ENCODE measurements at places on chromosomes 5 and 9. TPM values are rescaled to one million over a fixed set of nuclear protein-coding genes. Genes with fewer than 3 reads are reported as not detected.
A peak's percentile ranks its signal among the peaks of the same experiment; 100 is the strongest.

DNA sequence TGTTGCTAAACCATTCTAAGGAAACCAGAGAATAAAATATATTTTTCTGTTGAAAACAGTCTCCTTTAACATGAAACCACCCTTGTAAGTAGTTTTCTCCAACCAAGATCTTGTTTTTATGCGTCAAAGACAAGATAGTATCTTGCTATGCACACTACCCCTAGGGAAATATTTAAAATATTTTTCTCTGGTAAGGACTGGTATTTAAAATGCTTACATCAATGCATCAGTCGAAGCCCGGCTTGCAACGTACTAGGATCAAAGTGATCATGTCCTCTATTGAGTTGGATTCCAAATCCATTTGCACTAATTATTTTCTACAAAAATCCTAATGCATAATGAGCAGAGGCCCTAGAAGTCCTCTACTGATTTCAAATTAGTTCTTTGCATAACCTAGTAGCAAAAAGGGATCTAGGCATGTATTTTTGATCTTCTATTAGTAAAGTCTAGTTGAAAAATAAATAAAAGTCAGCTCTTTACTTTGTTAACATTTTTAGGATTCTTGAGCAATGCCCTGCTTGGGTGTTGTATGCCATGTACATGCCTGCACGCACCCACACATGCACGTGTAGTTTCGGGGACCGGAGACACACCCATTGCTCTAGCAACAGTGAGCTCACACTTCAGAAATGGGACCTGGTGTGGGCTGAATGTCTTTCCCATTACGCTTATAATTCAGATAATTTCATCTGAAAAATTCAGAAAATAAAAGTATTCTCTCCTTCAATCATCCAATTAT is 165.0 kb upstream of the GPR151 start:
- H3K4me3 ChIP-seq: no peak overlapping the region
- peaks cover 2% of the 10 kb centered on the region for H3K4me1 ChIP-seq
- DNase-seq: no peak
- peaks cover 2% of the 10 kb centered on the region for H3K36me3 ChIP-seq

The TRPM3 gene
- polyA plus RNA-seq: 0.13 TPM

DNA sequence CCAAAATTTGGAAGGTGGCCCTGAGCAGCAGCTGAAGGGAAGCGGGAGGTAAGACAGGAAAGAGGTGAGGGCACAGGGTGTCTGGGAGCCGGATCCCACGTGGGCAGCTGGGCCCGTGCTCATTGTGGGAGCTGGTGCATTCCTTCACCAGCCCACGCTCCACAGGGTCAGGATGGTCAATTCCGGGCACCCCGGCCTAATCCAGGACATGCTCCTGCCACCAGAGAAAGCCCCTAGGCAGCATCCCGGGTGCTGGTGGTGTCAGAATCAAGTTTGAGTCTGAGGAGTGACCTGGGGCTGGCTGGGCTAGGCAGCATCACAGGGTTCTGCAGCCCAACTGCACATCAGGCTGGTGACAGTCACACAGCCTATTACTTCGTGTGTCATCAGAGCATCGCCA is 7.1 kb upstream of the PDCD6 start:
- H3K27ac ChIP-seq: no peak overlapping the region
- no peaks in the 10 kb centered on the region for H3K36me3 ChIP-seq
- H3K4me1 ChIP-seq: no peaks in the 10 kb centered on the region
- H3K27me3 ChIP-seq: no peaks in the 10 kb centered on the region

The TRAF1 gene
- polyA plus RNA-seq: 10.5 TPM

- H3K4me3 ChIP-seq: peak overlapping the region; percentile 55
- peaks cover 6% of the 10 kb centered on the region for H3K4me1 ChIP-seq
- H3K27me3 ChIP-seq: no peaks in the 10 kb centered on the region
These were observed 849 bp upstream of the MGAT1 start for GRCh38 chr5:180803181-180804128.

DNA sequence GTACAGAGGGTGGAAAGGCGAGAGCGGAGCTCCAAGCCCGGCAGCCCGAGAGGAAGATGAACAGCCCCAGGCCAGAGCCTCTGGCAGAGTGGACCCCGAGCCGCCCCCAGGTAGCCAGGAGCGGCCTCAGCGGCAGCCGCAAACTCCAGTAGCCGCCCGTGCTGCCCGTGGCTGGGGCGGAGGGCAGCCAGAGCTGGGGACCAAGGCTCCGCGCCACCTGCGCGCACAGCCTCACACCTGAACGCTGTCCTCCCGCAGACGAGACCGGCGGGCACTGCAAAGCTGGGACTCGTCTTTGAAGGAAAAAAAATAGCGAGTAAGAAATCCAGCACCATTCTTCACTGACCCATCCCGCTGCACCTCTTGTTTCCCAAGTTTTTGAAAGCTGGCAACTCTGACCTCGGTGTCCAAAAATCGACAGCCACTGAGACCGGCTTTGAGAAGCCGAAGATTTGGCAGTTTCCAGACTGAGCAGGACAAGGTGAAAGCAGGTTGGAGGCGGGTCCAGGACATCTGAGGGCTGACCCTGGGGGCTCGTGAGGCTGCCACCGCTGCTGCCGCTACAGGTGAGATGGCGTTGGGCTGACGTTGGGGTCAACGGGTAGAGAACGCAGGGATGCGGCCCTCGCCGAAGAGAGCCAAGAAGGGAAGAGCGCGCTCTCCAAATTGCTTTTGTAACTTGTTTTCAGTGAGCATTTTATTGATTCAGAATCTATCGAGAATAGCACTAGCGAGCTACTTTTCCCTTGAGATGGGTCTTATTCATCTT is at the start of gene PTGER4:
TSS of gene PTGER4 (plus strand) at position 3 of the 769 bp plus-strand sequence. CDS start 1,079 bp downstream, outside the sequence.
- DNase-seq: peak; percentile 62
- H3K27me3 ChIP-seq: no peaks in the 10 kb centered on the region
- peak within 1 kb of the TSS; percentile 85 for H3K27ac ChIP-seq
- peak within 1 kb of the TSS; percentile 93 for H3K4me3 ChIP-seq
- H3K36me3 ChIP-seq: no peaks in the 10 kb centered on the region

The ARHGEF37 gene
- polyA plus RNA-seq: 8.8 TPM

The SOX30 gene
- polyA plus RNA-seq: not detected

DNA sequence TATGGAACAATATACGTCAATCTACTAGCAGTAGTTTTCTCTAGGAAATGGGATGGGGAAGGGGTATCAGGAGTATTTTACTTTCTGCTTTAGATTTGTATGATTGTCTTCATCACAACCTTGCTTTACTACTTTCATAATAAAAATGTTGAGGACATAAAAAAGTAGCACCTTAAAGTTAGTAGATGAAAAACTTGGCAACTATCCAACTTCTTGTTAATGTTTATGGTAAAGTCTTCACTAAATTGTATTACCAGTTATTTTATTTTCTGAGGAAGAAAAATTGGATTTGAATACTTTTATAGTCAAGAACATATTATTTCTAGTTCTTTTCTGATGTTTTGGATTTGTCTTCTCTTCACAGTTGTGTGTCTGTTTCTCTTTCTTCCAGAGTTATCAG is 372.1 kb downstream of the ARRDC3 start:
- no peak overlapping the region for H3K4me3 ChIP-seq
- H3K4me1 ChIP-seq: no peaks in the 10 kb centered on the region
- no peaks in the 10 kb centered on the region for H3K36me3 ChIP-seq

DNA sequence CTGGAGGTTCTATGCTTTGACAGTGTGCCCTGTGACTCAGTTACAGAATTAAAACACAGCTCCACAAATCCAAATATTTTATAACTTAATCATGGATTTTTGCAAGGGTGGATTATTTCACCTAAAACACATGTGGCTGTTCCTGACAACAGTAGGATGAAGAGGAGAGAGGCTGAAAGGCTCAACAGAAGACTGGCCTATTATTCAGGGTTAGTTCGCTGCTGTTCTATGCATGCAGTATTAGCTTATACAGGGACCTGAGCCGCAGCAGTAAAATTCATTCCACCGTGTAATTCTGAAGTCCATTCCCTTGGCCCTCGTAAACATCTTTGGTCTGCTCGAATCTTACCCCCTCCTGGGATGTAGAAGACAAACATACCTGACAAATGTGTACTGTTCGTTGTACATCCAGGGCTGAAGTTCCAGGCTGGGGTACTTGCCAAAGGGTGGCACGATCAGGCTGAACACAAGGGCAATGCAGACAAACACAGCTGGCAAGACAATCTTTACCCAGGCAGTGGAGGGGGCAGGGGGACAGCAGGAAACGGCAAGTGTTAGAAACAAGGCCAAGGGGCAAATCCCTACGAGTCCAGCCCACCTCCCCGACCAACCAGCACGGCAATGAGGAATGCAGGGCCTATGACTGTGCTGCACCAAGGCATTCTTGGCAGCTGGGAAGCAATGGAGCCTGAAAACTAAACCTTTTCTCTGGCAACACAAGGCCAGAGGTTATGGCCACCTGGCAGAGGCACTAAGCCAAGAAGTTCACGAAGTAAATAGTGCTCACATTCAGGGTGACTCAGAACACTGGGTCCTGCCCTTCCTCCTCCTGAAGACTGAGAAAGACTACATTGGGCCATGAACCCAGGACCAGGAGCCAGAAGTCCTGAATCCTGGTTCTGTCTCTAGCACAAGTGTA is 46.8 kb downstream of the NIPSNAP3B start:
- no peaks in the 10 kb centered on the region for H3K4me1 ChIP-seq
- DNase-seq: no peak

DNA sequence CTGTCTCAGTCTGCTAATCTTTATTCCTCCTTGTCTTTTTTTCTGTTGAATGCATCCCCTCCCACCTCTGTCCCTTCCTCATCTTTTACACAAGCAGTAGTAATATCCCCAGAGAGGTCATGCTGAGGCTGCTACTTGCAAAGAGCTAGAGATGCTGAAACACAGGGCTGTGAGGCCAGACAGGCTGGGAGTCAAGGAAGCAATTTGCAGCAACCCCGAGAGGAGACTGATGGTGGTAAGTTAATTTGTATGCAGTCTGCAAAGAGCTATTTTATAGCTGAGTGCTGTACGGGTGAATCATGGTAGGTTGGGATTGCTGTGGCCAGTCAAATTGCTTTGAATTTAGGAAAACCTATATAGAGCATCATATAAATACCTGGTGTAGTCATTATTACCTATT is 90.2 kb upstream of the SLC24A2 start:
- H3K27me3 ChIP-seq: peaks cover 2% of the 10 kb centered on the region
- no peaks in the 10 kb centered on the region for H3K4me1 ChIP-seq
- no peak overlapping the region for H3K4me3 ChIP-seq
- no peak overlapping the region for H3K27ac ChIP-seq
- H3K36me3 ChIP-seq: no peaks in the 10 kb centered on the region

The TAF11L10 gene
- polyA plus RNA-seq: not detected

- H3K4me3 ChIP-seq: no peak overlapping the region
- H3K27me3 ChIP-seq: no peaks in the 10 kb centered on the region
- no peak for DNase-seq
- no peak overlapping the region for H3K27ac ChIP-seq
- H3K4me1 ChIP-seq: no peaks in the 10 kb centered on the region
These were observed 82.2 kb downstream of the PRELID2 start for GRCh38 chr5:145752947-145753346.

DNA sequence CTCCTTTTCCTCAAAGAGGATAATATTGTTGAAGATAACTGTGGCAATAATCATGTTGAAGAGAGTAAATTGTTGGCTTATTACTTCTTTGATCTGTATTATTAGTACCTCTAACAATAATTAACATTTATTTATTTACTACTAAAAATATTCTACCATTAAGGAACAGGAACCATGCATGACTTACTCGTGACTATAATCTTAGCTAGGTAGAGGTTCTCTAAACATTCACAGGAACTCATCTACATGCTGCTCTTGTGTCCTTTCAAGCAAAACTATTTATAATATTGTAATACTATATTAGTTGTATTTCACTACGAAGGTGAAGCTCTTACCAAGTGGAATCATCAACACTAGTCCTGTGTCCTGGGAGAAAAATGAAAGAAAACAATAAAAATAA is 3.1 kb downstream of the SOX30 start:
- no peak overlapping the region for H3K4me3 ChIP-seq
- DNase-seq: no peak
- no peak overlapping the region for H3K27ac ChIP-seq
- H3K4me1 ChIP-seq: no peaks in the 10 kb centered on the region

GRCh38 chr9:76255781-76256455 is 138.3 kb downstream of the RFK start:
- peak overlapping the region; percentile 34 for H3K4me3 ChIP-seq
- H3K4me1 ChIP-seq: peaks cover 6% of the 10 kb centered on the region
- no peaks in the 10 kb centered on the region for H3K27me3 ChIP-seq
- H3K36me3 ChIP-seq: no peaks in the 10 kb centered on the region
- peak overlapping the region; percentile 95 for H3K27ac ChIP-seq
- no peak for DNase-seq

DNA sequence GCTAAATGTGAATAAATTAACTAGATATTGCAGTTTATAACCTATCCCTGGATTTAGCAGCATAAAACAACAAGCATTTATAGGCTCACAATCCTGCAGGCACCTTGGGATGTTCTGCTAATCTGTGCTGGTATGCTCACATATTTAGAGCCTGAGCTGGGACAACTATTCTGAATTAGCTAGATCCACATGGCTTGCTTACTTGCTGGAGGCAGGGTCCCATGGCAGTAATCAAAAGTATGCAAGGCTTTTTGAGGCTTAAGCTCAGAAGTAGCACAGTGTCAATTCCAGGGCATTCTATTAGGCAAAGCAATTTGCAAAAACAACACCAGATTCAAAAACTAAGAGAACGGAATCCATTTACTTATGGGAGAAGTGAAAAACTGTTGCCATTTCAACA is 745.0 kb upstream of the ACO1 start:
- no peaks in the 10 kb centered on the region for H3K27me3 ChIP-seq
- no peak for DNase-seq
- no peak overlapping the region for H3K4me3 ChIP-seq
- no peaks in the 10 kb centered on the region for H3K4me1 ChIP-seq

- H3K36me3 ChIP-seq: peaks cover 2% of the 10 kb centered on the region
- no peaks in the 10 kb centered on the region for H3K27me3 ChIP-seq
- H3K4me1 ChIP-seq: no peaks in the 10 kb centered on the region
- H3K4me3 ChIP-seq: no peak overlapping the region
These were observed 199.4 kb downstream of the AP3B1 start for GRCh38 chr5:78095125-78095524.

The TUSC1 gene
- polyA plus RNA-seq: 9.0 TPM

- no peak for DNase-seq
- H3K4me1 ChIP-seq: no peaks in the 10 kb centered on the region
- no peak overlapping the region for H3K27ac ChIP-seq
- H3K36me3 ChIP-seq: no peaks in the 10 kb centered on the region
These were observed 11.3 kb downstream of the PROP1 start for GRCh38 chr5:177984584-177985206.

DNA sequence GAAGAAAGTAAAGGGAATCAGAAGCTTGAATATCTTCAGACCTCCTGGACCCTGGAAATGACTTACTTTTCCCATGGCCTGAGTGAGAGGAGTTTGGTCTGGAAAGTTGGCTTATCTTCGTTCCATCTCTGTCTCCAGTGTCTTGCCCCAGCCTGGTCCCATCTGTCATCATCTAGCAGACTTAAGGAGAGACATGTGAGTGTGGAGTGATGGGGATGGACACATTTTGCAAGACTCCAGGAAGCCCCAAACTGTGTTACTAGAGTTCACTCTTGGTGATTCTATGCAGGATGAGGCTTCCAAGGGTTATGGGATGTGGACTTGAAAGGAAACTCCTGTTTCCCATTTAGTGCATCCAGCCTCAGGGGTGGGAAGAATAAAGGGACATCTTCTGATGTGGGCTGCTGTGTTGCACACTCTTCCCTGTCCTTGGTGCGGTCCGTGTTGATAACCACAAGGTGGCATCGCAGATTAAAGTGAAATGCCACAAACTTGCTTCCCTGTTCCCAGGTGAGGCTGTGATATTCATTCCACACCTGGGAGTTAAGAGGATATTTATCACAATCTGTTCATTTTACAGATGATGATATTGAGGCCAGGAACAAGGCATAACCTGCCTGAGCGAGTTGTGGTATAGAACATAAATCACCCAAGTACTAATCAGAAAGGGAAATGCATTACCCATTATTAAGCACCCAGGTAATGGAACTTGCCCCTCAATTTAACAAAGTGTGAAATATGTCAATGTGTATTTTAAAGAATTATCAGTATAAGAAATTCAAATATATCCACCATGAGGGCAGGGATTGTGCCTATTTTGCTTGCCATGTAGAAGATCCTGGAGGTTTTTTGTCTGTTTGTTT is 269.9 kb upstream of the PAPPA start:
- H3K4me3 ChIP-seq: no peak overlapping the region
- H3K27ac ChIP-seq: no peak overlapping the region
- peaks cover 2% of the 10 kb centered on the region for H3K4me1 ChIP-seq
- DNase-seq: no peak

Data from aorta (tissue), 5 donors.